ENCODE measurements at places on chromosomes 6 and 20.

GRCh38 chr6:115631028-115631427, 429.7 kb downstream of the FRK start:
- no peak for DNase-seq

DNA sequence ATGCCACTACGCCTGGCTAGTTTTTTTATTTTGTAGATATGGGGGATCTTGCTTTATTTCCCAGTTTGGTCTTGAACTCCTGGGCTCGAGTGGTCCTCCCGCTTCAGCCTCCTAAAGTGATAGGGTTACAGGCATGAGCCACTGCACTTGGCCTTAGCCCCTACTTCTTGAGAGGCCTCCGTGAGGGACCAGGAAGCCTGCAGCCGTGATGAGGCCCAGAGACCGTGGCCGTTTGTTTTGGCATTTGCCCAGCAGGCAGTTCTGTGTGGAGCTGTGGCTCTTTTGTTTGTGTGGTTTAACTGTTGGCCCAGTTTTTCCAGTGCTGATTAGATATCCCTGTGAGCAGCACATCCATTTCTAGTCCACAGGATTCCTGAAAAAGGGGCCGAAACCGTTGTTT, 39.8 kb downstream of the SRSF3 start:
- DNase-seq, result peak; percentile 75

GRCh38 chr6:3377536-3378397, 79.1 kb downstream of the SLC22A23 start:
- DNase-seq, result no peak

DNA sequence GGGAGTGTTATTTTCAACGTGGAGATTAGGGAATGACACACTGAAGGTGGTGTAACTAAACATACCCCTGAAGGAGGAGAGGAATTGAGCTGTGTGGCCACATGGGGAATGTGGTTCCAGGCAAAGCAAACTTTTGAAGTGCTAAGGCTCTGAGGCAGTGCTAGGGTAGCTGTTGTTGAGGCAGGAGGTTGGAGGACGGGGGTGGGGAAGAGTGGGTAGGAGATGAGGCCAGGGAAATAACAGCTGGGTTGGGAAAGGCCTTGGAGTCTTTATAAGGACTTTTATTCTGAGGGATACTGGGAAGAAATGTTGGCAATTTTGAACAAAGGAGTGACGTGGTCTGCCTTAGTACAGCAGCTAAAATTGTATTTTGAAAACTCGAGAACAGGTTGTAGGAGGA, 13.0 kb downstream of the RPRD1B start:
- DNase-seq, result no peak

GRCh38 chr6:15950962-15951569, 177.8 kb upstream of the MYLIP start:
- DNase-seq, result no peak

DNA sequence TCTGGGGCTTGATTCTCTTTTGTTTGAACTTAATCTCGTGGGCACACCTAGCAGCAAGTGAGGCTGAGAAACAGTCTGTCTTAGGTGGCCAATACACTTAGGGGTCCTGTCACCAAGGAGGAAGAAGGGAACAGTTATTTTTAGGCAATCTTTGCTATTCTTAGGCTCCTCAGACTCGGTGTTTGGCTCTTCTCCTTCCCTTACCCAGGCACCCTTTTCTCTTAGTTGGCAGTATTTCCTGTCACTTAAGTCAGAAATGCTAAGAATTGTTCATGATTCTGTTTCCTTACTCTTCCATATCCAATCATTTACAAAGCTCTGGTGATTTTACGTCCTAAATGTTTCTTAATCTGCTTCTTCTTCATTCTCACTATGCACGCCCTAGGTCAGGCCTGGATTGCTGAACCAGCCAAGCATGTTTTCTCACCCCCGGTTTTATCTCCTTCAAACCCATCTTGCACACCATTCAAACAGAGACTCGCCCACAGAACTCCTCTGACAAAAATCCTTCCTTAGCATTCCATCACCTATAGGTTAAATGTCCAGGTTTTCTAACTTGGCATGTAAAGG, 45.2 kb upstream of the TMEM217 start:
- DNase-seq, result no peak
